Hippocampal formation (tissue), 2 donors: ENCODE measurements at places on chromosomes 16 and 17.

DNA sequence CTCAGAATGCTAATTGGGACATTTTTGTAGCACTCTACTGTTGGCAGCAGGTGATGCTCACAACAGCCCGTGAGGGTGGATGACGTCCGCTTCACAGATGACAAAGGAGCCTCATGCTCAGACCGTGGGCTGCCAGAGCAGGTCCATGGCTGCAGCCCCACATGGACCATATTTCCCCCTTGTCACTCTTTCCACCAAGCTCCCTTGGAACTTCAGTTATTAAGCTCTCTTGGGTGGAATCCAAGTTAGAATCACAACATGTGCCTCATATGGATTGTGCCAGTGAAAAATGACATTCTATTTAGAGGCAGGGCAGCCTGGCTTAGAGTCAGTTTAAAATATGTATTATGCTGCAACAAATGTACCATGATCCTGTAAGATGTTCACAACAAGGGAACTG, 33.2 kb upstream of the STH start:
- DNase-seq = no peak

DNA sequence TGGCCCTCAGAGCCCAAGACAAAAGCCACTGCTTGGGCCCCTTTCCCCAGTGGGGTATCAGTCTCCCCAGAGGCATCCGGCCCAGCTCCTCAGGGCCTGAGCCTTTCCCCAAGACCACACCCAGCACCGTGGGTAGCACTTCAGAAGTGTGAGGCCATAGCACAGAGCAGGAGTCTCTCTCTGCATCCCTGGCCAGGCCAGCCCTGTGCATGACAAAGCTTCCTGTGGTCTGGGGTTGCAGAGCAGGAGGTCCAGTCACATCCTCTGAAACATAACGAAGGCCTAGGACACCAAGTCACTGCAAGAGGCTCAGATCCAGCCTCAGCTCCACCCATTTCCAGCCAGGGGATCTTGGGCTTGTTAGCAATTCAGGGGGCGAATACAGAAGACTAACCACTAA, 56.8 kb upstream of the ZNF423 start:
- DNase-seq = no peak

- DNase-seq = no peak
Observed at GRCh38 chr16:72985148-72985941, 62.6 kb downstream of the ZFHX3 start.

- DNase-seq = no peak
Observed at GRCh38 chr16:19874026-19874425, 10.6 kb downstream of the GPRC5B start.

DNA sequence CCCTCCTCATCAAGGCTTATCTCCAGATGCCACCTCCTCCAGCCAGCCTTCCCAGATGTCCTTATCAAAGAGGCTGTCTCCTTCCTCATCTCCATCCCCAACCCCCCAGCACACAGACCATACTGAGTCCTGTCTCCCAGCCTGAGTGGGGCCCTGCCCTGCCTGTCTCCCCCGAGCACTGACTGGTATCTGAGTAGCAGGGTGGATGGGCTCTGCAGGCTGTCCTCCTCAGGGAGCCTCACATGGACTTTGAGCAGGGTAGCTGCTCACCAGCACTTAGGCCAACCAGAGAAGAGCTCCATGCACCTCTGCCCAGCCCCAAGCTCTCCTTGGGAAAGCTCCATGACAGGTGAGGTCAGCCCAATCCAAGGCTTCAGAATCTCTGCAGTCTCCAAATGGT, 20.0 kb upstream of the ITGA3 start:
- DNase-seq = no peak

DNA sequence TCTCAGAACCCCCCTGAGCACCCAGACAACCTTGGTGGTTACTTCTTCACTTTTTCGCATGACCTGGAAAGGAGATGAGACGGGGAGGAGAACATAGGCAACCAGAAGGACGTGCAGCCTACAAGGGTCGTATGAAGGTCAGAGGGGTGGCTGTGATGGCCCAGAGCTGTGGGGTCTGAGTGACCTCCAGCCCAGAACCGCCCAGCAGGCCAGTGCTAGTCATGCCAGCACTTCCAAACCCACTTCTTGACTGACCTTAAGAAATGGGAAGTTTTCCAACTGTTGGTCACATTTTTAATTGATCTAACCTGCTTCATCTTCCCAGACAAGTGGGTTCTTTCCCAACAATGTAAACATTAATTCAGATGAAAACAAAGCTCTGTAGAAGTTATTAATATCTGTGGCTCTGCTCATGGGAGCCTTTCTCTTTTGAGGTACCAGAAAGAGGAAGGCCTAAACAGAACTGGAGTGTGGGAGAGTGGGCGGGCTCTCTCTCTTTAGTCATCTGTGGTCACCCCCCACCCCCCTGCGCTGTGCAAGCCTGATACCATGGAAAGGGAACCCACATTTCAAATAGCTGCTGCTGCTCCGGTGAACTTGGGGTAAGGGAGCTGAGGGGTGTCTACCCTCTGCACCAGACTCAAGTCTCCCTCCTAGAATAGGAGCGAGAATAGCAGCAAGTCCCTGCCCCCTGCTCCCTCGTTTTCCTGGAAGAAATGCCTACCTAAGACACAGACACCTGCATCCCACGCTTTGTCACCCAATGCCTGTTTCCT, 101.6 kb downstream of the RAB11FIP4 start:
- DNase-seq = peak; percentile 36

- DNase-seq = no peak
Observed at GRCh38 chr17:57463103-57463885, 207.0 kb downstream of the MSI2 start.

DNA sequence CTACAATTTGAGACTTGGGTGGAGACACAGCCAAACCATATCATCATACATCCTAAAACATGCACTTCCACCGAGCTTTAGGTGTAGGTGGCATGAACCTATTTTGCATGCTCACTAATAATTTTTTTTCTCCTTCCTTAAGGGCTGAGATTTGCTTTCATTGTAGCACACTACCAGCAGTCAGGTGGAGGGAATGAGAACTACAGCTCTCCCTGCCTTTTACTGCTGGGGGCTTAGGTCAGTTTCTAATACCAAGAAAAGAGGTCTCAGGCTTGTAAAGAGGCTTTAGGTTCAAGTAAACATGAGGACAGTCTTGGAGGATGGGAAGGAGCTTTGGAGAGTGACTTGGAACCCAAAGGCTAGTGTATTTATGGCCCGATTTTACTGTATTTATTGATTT, 22.0 kb downstream of the CFAP20 start:
- no peak for DNase-seq

- no peak for DNase-seq
Observed at GRCh38 chr17:55426851-55427586, 5.4 kb upstream of the MMD start.

DNA sequence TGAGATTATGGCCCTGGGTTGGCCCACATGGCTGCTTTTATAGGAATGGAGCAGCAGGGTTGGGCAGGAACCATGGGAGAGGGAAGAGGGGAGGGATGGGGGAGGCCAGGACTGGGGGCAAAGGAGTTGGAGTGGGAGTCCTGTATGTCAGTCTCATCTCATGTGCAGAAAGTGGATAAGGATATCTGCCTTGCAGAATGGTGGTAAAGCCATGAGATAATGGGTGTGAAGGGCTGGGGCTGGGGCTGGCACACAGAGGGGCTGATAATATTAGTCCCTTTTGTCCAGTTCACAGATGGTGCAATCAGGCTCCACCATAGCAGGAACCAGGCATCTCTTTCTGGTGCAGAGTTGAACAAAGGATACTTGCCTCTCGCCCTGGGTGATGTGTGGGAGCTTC, 101.3 kb downstream of the MRM1 start:
- DNase-seq = no peak
